Glutamatergic neuron (in vitro differentiated cells): ENCODE measurements at places on chromosomes 3 and 15.

DNA sequence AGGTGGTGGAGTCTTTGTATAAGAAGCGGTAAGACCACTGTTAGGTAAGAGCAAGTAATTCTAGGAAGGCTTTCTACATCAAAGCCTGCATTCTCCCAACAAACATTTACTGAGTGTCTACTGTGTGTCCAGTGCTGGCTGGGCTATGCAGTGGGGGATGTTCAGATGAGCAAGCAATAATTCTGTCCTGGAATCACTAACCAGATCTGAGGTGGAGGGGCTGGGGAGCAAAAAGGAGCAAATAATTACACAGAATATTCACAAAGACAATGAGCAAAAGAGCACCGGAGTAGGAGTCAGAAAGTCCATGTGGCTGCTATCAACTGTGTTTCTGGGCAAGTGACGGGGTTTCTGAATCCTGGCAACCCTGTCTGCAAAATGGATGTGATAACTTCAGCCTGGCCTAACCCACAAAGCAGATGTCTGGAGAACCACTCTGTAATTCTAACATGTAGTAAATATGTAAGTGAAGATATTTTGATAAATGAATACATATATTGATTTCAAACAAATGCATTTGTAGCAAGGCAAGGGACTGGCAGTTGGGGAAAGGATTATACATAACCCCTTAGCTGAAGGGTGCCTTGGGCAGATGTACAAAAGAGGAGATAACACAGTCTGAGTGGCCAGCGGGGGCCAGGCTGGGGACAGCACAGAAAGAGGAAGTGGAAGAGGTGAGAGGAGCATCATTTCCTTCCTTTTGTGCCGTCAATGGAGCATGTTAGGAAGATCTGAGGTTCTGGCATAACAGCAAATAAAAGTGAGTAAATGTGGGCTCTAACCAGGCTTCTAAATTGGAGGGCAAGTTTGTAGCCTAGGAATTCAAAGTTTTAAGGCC is 28.8 kb downstream of the CYP8B1 start:
- DNase-seq, result no peak

- DNase-seq, result no peak
Measured at GRCh38 chr3:16881896-16882630, 2.7 kb upstream of the PLCL2 start.

- DNase-seq, result peak; percentile 29
Measured at GRCh38 chr15:53520996-53521395, 238.5 kb downstream of the WDR72 start.

DNA sequence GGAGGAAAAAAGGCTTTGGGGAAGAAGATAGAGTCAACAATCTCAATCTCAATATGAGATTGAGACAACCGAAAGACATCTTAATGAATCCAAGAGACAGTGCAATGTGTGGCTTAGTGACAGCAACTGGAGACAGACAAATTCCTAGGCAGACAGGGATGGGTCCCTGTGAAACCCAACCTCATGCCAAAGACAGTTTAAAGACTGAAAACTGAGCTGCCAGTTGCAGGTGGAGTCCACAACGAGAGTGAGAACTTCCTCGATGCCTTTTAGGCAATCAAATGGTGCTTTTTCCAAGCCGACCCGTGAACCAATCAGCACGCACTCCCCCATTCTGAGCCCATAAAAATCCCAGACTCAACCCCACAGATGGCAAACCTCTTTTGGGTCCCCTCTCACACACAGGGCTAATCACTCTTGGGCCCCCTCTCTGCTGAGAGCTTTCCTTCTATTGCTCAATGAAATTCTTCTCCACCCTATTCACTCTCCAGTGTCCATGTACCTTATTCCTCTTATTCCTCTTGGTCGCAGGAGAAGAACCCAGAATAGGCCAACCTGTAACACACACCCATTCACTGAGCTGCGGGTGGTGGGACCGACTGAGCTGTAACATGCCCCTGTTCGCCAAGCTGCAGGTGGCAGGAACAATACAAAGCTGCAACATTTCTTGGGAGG is 34.8 kb downstream of the ZMAT3 start:
- no peak for DNase-seq

DNA sequence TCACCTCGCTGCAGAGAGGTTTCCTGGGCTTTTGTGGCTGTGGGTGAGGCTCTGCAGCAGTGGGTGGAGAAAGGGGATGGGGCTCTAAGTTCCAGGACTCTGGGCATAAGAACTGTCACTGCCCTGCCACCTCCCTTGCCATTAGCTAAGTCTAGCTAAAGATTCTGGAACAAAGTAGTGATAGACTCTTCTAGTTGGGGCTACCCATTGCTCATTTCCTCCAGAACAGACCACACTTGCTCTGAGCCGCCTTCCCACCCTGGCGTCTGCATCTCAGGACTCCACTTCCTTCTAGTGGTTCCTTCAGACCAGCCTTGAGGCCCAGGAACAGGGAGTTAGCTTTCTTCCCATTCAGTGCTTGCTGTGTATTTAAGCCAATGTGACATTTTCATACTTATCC is 7.5 kb downstream of the ARHGAP31 start:
- no peak for DNase-seq

- peak; percentile 69 for DNase-seq
Measured at GRCh38 chr3:63349583-63350573, 71.8 kb downstream of the SYNPR start.

GRCh38 chr15:58463815-58464650 is 32.2 kb downstream of the LIPC start:
- no peak for DNase-seq

DNA sequence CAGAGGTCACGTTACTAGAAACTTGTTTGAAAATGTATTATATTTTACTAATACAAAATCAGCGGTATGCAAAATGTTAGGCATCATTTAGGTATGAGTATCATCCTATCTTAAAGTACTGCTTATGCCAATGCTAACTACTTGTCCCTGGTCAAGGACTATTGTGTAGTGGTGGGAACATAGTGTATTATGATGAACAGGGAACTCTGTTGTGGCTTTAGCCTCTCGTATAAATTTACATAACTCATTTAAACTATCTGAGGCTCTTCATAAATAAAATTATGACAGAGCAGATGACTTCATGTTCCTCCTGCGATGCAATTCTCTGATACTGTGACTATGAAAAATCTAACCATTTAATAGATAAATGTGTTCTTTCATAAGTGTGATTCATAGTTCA is 451.9 kb downstream of the NLGN1 start:
- no peak for DNase-seq

DNA sequence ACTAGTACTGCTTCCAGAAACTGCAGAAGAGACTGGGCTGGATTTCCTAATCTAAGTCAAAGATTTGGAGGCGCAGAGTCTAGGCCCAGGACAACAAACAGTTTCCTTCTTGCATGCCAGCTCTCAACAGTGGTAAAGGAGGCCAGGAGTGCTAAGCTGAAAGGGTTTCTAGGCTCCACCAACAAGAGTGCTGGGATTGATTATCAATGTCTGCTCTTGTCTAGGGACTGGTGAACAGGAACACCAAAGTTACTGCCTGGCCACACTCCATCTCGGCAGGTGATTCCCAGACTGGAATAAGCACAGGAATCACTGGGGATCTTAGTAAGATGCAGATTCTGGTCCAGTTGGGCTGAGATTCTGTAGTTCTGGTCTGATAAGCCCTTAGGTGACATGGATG is 22.8 kb upstream of the FGD5 start:
- no peak for DNase-seq

DNA sequence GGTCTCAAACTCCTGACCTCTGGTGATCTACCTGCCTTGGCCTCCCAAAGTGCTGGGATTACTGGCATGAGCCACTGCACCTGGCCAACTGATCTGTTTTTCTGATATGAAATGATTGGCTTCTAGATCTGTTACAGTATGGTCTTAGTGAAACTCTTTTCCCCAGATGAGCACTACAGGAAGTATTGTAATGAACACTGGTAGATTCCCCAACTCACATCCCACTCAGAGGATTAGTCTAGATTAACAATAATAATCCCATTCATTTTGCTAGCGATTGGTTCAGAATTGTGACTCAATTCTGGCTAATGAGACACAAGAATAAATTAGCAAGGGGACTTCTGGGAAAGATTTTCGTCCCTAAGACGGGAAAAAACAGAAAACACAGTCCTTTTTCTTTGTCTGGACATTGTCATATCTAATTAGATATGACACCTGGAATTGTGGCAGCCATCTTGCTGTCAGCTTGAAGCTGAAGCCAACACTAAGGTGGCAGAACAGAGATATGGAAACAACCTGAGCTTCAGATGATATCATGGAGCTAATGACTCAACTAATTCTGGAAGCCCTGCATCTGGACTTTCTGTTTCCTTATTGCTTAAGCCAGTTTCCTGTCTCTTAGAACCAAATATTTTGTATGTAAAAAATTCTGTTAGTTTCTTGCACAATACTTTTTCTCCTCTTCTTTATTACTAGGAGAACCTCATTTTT is 17.4 kb upstream of the NPTN start:
- DNase-seq, result no peak

DNA sequence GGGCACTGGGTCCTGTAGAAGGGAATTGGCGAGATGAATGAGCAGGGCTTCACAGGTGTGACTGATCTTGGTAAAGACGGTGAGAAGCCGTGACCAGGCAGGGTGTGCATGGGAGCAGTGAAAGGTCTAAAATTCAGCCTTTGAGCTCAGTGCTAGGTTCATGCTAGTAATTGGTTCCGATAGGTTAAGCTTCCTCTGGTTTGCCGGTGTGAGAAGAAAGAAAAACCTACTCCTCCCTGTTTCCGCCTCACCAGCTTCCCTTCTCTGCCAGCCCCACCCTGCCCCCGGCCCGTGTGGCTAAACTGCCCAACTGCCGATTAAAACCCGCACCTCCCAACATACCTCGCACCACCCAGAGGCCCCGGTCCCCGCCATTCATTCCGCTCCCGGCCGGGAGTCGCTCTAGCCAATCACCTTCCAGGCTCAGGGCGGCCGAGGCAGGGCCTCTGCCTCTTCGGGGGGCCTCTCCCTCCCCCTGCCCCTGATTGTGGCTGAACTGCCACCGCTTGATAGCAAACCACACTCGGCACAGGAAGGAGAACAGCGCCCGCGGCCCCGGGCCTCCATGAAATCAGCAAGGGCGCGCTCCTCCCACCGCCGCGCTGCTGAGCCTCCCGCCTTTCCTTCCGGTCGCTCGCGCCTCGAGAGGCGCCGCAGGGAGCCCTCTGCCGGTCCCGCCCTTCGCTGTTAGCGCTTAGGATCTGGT is 7.3 kb upstream of the NRROS start:
- DNase-seq, result peak; percentile 89

GRCh38 chr15:69853544-69853951 is 244.2 kb downstream of the TLE3 start:
- no peak for DNase-seq

DNA sequence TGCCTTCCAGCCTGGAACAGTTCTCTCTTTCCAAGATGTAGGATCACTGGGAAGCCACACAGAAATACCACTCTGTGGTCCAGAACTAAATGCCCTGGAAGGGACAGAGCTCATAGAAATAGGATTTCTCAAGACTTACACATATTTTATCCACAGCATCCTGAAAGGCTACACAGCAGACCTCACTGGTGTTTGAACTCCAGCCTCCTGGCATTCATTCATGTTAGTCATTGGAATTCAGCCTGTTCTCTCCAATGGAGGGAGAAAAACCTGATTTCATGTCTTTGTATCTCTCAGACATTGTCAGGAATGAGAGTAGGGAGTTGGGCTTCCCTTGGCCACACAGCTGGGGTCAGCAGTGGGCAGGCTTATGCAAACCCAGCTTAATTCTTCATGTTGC is 121.1 kb upstream of the PPP2R3A start:
- no peak for DNase-seq

DNA sequence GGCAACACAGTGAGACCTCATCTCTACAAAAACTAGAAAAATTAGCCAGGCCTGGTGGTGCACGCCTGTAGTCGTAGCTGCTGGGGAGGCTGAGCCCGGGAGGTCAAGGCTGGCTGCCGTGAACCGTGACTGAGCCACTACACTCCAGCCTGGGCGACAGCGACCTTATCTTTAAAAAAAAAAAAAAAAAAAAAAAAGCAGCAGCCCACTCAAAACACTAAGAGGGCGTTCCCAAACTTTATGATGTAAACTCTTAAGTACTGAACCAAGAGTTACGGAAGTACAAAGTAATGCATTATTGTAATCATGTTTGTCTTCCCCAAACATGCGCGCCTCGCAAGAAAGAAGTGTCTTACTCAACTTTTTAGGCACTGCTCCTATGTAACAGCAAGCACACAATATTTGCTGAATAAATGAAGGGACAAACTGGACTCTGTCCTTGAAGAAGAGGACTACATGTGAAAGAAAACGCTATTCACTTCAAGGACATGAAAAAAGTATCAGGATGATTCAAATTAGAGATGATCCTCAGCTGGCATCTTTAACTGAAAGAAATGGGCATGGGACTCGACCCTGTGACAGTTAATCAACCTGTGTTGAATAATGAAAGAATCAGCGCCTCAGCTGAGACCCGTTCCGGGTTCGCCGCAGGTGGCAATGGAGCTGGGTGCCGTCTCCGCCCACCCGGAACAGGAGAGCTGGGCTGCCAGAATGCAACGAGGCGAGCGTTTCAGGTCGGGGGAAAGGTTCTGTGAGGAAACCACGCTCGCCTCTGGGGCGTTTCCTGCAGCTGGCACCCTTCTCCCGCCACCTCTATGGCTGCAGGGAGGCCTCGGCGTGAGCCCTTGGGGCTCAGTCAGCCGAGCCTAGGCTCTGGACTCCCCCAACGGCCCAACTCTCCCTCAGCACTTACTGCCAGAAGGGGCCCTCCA is 718 bp downstream of the SPG11 start:
- peak; percentile 61 for DNase-seq

DNA sequence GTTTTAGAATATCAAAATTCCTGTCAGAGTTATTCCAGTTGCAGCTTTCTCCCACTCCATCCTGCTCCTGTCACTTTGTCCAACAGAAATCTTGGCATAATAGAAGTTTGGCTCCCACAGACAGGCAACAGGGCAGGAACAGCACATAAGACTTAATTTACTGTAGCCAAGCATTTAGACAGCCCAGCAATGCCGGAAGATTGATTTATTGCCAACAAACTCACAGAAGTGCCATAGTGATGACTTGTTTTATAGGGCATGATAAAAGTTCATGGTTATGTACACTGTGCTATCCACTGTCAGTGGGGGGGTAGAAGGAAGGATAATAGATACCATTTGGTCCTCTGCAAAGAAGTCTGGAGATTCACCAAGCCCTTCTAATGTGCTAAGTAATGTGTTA is 98.3 kb upstream of the CBLB start:
- no peak for DNase-seq

DNA sequence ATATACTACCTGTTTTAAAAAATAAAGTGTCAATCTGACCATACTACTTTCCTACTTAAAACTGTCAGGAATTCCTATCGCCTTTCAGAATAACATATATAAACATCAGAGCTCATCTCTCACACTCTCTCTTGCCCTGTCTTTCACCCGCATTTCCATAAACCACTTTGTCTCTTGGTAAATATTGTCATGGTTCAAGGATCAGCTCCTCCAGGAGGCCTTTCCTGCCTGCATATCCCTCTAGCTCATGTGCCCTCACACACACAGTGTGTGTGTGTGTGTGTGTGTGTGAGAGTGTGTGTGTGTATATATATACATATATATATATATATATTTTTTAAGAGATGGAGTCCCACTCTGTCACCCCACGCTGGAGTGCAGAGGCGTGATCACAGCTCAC is 6.7 kb downstream of the SUMF1 start:
- no peak for DNase-seq

DNA sequence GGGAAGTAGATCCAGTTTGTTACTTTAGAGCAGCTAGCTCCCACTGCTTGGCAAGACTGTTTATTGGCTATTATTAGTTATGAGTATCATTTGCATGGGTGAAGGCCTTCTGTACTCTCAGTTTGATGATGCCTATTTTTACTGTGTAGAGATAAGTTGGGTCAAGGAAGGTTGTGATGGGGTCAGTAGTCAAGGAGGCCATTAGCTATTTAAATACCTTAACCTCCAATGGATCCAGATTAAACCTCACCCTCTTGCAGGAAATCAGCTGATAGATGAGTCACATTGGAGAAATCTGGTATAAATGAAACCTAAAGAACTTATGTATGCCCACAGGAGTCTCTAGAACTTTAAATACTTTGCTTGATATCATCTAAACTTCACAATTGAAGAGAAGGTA is 45.0 kb downstream of the THBS1 start:
- DNase-seq, result no peak
